Kidney (tissue), 22 donors: ENCODE measurements at places on chromosomes 6 and 20. TPM values are rescaled to one million over a fixed set of nuclear protein-coding genes. Genes with fewer than 3 reads are reported as not detected.

- DNase-seq: no peak
Measured at GRCh38 chr6:56368491-56368890, 121.1 kb upstream of the COL21A1 start.

- no peak for DNase-seq
Measured at GRCh38 chr20:45904583-45905504, 7.1 kb downstream of the PLTP start.

The BMP6 gene
- total RNA-seq: 10.0 TPM

DNA sequence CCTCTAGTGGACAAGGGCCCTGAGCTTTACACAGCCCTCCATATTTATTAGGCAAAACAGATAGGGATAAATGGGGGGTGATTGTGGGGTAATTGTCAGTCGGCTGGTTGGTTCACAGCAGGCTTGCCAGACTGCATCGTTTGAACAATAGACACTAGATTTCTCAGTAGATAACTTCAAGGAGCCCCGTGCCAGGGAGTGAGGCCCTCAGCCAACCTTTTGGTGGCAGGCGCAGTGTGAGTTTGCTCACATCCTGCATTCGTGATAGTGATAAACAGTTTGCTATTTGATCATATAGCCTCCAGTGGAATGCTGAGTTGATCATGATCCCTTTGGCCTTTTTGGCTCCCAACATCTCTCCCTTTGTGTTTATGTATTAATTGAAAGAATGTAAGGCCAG, 3.6 kb upstream of the ABHD12 start:
- no peak for DNase-seq

GRCh38 chr6:44030812-44031454, 96.3 kb downstream of the MRPL14 start:
- peak; percentile 24 for DNase-seq

The ZSCAN23 gene
- 5.5 TPM for total RNA-seq

GRCh38 chr6:12297363-12298016, 7.3 kb downstream of the EDN1 start:
- no peak for DNase-seq

- DNase-seq: no peak
Measured at GRCh38 chr6:142414462-142415250, 112.8 kb downstream of the ADGRG6 start.

The PHACTR2 gene
- total RNA-seq: 56.1 TPM

- DNase-seq: no peak
Measured at GRCh38 chr6:41798901-41799558, 11.5 kb downstream of the TOMM6 start.

- no peak for DNase-seq
Measured at GRCh38 chr6:159555082-159555875, 137.8 kb downstream of the SOD2 start.

DNA sequence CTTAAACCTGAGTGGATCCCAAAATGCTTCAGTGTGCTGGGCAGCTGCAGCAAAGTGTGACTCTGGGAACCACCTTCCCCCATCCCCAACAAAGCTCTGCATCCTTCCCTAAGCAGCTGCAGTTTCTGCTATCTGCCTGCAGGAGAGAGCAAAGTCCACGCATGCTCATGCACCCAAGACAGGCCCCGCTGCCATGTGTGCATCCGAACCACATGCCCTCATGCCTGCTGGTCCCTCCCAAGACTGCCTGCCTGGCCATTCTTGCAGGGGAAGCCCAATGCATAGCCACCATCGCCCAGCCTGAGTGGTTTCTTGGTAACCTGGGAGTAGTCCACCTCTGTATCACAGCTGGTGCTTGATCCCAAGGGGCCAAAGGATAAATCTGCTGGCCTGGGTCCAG, 94.3 kb upstream of the OLIG3 start:
- DNase-seq: no peak

DNA sequence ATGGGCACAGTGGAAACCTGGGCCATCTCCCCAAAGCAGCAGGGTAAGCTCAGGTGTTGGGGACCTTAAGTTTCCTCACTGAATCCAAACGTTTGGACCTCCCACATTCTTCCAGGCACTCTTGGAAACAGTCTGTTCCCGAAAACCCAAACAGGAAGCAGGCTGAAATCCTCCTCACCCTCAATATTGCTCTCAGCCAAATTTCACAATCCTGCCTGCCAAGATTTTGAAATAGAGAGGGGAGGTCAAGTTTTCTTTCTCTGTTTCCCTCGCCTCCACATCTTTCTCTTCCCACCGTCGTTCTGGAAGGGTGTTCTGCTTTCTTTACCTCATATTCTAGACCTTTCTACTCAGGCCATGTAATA, 392.0 kb upstream of the SASH1 start:
- DNase-seq: no peak

The FAM210B gene
- 27.2 TPM for total RNA-seq

The IP6K3 gene
- total RNA-seq: 0.47 TPM

The HLA-DMB gene
- total RNA-seq: 78.0 TPM

GRCh38 chr6:11253594-11253993, 21.1 kb upstream of the NEDD9 start:
- DNase-seq: no peak

DNA sequence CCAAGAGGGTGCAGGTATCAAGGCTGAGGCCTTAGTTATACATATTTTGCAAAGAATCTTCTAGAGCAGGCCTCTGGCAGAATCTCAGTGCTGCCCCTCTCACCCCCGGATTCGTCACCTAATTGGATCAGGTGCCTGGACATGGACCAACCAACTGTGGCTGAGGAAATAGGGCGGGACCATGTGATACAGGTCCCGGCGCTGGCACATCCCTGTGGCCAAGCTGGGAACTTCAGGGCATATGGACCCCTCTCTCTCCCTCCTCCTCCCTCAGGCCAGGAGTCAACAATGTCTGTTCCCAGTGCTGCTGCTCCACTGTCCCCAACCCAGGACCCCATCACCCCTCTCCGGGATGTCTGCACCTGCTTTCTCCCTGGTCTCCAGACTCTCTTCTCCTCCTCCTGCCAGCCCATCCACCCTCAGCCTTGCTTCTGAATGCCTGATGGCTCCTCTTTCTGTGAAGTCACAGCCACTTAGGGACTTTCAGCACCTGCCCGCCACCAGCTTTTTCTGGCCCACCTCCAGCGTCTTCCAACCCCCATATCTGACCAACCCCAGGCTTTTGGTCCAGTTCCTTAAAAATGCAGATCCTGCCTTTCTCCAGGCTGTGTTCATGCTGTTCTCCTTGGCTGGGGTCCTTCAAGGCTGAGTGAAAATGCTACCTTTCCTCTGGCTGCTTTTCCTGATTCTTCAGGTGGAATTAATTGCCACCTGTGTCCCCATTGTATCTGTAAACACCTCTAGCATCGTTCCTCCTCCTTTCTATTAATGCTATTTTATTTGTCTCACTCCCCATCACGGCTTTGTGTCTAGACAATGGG, 19.0 kb upstream of the MLN start:
- DNase-seq: no peak
